ENCODE measurements at places on chromosomes 12 and 14. TPM values are rescaled to one million over a fixed set of nuclear protein-coding genes. Genes with fewer than 3 reads are reported as not detected.

SERPINA3 gene
- total RNA-seq = 91.4 TPM

POTEM gene
- total RNA-seq = not detected

WNT1 gene
- total RNA-seq = not detected

DDX24 gene
- total RNA-seq = 107 TPM

EID3 gene
- total RNA-seq = 5.1 TPM

GSC gene
- 1.6 TPM for total RNA-seq

IQSEC3 gene
- total RNA-seq = not detected

HNF1A gene
- not detected for total RNA-seq

TTC5 gene
- 13.3 TPM for total RNA-seq
